NCI-H2171 treated with DMSO at 0.1 percent for 48 hours (cell line): ENCODE measurements at places on chromosomes 16 and 17.

GRCh38 chr16:27920391-27920891, 143.1 kb downstream of the GSG1L start:
- DNase-seq = peak; percentile 98

- peak; percentile 79 for DNase-seq
Measured at GRCh38 chr17:794876-795275, 12.7 kb downstream of the MRM3 start.

- peak; percentile 61 for DNase-seq
Measured at GRCh38 chr16:46857368-46857945, 26.5 kb upstream of the C16orf87 start.

GRCh38 chr16:10531582-10531981, 48.8 kb downstream of the EMP2 start:
- DNase-seq = no peak

GRCh38 chr17:31487648-31488263, 96.3 kb downstream of the RAB11FIP4 start:
- peak; percentile 94 for DNase-seq

- DNase-seq = no peak
Measured at GRCh38 chr16:19517424-19518089, 4.3 kb downstream of the GDE1 start.

GRCh38 chr17:4142107-4142900, 526 bp downstream of the ZZEF1 start:
- no peak for DNase-seq

DNA sequence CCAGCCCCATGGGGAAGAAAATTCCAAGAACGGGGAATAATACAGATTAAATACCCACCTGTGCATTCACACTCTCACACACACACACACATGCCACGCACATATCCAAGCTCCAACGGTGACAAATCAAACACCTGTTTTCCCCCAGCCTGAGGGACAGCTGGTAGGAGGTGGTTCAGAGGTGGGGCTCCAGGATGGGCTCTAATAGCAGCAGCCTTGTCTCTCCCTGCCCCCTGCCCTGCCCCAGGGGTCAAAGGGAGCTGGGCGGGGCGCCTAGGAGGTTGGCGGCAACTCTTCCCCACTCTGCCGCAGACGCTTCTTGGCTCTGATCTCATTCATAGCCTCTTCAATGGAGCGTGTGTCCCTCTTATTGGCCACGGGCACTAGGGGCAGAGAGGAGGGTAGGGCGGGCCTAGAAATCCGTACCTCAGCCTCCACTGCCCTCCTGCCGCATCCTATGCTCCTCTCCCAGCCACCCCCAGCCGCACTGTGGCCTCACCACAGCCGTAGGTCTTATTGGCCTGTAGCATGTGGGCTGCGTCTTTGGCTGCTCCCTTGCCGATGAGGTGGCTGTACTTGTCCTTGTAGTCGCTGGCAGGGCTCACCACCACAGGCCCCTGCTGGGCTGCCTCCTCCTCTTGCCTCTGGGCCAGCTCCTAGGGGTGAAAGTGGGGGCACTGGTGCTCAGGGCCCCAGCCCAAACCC, 8.2 kb downstream of the SPAG7 start:
- peak; percentile 23 for DNase-seq

- peak; percentile 92 for DNase-seq
Measured at GRCh38 chr16:85649411-85650134, 36.5 kb downstream of the GSE1 start.

DNA sequence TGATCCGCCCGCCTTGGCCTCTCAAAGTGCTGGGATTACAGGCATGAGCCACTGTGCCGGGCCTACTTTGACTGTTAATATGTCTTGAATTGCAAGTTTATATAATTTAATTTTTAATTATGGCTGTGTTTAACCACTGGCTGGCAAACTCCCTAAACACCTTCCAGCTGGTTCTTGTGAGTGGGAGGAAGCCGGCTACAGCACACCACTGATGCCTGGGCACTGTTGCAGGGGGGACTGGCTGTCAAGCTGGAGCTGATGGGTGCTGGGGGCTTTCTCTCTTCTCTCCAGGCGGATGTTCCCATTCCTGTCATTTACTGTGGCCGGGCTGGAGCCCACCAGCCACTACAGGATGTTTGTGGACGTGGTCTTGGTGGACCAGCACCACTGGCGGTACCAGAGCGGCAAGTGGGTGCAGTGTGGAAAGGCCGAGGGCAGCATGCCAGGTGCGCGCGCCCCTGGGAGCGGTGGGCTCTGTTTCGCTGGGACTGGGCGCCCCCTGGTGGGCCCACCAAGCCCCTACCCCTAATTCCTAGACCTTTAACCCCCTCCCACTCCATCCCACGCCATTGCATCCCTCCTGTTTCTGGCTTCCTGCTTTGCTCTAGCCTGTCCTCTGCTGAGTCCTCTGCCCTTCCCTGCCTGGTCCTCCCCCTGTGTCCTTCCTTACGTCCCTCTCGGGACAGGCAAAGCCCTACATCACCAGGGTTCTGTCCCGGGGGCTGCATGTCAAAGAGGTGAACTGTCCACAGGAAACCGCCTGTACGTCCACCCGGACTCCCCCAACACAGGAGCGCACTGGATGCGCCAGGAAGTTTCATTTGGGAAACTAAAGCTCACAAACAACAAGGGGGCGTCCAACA, 9.5 kb downstream of the TBX21 start:
- peak; percentile 23 for DNase-seq

- DNase-seq = no peak
Measured at GRCh38 chr17:76354317-76354729, 607 bp upstream of the PRPSAP1 start.

GRCh38 chr17:17924131-17924856, 47.9 kb downstream of the TOM1L2 start:
- DNase-seq = no peak

GRCh38 chr17:79993390-79994227, 42.1 kb downstream of the TBC1D16 start:
- DNase-seq = peak; percentile 93

DNA sequence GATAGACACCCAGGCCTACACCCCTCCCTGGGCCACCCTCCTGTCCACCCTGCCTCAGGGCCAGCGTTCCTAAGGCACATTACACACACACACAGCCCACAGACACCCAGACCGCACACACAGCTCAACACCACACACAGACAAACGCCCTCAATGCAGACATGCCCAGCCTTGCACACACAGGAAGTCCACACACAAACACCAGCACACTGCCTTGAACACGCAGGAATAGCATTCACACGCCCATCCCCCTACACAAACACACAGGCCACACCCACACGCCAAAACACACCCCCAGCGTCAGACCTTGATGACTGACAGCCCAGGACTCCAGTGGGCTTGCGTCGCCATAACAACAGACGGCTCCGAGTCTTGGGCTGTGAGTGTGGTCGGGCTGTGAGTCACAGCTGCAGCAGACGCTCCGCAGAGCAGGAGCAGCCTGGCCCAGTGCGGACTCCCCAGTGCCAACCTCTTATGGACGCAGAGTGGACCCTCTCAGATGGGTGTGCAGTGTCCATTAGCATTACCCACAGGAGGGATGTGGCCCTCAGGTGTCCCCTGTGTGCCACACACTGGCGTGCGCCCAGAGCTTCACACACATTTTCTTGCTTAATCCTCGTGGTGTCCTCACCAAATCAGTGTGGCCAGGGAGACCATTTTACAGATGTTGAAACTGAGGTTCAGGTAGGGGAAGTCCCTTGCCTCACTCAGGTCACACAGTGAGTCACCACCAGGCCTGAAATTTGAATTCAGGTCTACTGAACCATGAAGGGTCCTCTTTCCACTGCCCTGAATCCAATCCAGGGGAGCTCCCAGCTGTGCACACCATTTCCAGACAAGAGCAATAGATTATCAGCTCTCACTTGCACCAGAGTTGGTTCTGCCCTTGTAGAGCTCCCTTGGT, 17.8 kb upstream of the RAI1 start:
- peak; percentile 77 for DNase-seq

DNA sequence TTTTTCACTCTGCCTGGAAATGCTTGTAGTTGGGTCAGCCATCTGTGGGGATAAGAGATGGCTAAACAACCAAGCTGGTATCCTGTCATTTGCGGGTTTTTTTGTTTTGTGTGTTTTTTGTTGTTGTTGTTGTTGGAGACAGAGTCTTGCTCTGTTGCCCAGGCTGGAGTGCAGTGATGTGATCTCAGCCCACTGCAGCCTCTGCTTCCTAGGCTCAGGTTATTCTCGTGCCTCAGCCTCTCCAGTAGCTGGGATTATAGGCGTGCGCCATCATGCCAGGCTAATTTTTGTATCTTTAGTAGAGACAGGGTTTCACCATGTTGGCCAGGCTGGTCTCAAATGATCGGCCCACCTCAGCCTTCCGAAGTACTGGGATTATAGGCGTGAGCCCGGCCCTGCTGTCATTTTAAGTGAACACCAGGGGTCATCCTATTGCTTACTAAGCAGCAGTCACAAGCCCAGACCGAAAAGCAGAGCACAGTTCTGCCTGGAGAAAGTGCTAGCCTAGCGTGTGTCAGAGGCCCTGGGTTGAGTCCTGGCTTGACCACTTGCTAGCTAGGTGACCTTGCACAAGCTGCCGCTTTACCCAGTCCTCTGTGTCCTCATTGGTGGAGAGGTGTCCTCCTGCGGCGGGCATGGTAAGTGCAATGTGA, 4.6 kb downstream of the SMCR8 start:
- DNase-seq = peak; percentile 46

GRCh38 chr16:88455610-88456355, 2.7 kb downstream of the ZFPM1 start:
- DNase-seq = peak; percentile 65

DNA sequence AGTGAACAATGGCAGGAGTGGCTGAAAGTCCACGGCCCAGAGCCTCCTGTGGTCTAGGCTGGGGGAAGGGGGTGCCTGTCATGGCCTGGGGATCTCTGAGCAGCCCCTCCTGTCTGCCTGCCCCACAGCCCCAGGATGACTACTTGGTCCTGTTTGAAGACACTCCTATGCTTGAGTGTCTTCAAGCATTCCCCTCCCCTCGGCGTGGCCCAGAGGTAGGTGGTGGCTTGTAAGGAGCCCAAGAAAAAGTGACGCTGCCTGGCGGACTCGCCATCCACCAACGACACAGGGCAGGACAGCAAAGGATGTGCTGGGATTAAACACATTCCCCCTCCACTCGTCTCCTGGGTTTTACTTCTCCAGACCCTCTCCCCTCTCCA, 5.7 kb downstream of the SULT1A1 start:
- no peak for DNase-seq

GRCh38 chr16:8964462-8964861, 756 bp upstream of the USP7 start:
- DNase-seq = no peak

- DNase-seq = no peak
Measured at GRCh38 chr17:66746736-66747135, 88.2 kb upstream of the CACNG5 start.

DNA sequence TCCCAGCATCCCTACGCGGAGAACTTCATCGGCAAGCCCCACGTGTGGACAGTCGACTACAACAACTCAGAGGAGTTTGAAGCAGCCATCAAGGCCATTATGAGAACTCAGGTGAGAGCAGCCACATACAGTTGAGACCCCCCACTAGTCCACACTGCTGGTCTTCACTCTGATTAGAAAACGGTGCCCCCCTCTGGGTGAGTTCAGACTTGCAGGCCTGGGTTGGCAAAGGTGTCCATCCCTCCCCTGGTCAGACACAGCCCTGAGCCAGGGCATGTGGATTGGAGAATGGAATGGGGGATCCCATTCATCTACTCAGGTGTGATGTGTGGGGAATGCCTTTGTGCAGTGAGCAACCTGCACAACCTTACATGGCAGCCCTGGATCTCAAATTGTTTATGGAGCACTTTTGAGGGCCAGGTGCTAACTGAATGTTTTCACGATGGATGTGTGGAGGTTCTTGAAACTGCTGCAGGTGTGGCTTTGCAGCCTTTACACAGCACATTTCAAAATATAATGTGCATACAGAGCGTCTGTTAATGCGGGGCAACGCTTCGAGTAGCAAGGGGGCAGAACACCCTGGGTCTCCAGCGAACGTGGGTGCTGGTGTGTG, 72.6 kb downstream of the MGAT5B start:
- no peak for DNase-seq

GRCh38 chr17:68580236-68580770, 20.9 kb downstream of the FAM20A start:
- DNase-seq = no peak

DNA sequence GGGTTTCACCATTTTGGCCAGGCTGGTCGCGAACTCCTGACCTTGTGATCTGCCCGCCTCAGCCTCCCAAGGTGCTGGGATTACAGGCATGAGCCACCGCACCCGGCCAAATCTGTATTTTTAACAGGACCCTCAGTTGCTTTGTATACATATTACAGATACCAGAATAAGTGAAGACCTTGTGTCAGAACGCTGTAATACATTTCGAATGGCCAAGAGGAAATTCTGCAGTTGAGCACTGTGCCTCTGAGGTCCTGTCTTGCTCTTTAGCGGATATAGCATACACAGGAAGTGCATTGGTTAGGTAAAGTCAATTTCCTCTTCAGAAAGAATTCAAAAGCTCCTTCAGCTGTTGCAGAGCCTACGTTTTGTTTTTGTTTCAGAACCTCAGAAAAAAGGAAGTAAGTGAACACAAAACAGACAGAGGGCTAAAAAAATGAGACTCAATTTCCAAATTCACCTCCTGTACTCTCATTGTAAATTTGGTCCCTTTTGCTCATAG, 15.7 kb downstream of the CRLF3 start:
- DNase-seq = no peak

- DNase-seq = no peak
Measured at GRCh38 chr17:50638966-50639713, 4.5 kb downstream of the ABCC3 start.

DNA sequence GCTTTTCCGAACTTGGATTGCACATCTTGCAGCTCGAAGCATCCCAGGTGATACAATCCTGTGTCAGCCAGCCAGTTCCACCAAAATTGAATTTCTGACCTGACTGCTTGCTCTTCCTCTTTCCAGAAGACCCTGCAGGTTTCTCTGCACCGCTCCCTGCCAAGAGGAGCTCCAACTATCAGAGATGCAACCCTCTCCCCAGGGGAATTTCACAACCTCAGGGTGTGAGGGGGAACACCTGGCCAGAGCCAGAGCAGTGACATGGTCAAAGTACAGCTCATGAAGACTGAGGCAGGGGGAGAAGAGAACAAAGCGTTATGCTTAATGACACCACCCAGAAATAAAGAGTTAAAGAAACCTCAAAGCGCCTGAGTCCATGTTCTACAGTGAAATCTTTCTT, 25.0 kb downstream of the ZNF423 start:
- no peak for DNase-seq

DNA sequence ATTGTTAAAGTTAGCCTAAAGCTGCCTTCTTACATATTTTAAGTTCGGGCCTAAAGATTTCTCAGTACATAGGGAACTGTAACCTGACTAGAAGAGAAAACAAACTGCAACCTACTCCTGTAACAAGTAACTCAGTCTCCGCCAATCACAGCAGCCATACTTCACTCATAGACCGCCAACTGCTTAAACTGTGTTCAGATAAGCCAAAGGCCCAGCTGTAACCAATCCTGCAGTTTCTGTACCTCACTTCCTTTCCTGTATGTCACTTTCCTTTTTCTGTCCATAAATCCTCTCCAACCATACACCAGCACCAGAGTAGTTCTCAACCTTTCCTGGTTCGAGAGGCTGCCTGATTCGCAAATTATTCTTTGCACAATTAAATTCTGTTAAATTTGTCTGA, 41.5 kb downstream of the GLG1 start:
- no peak for DNase-seq

DNA sequence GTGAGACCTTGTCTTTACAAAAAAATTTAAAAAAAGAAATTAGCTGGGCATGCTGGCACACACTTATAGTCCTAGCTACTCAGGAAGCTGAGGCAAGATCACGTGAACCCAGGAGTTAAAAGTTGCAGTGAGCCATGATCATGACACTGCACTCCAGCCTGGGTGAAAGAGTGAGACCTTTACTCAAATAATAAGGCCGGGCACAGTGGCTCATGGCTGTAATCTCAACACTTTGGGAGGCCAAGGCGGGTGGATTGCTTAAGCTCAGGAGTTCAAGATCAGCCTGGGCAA, 11.5 kb upstream of the RIPOR1 start:
- no peak for DNase-seq
